Activated CD4-positive, alpha-beta T cell treated with anti-CD3 and anti-CD28 coated beads, Interleukin-2, Interleukin-4, amounts not matched to agents 100 ng/mL and 50 ng/mL, durations not matched to agents 16 hours and 8 hours (primary cell): ENCODE measurements at places on chromosomes 3 and 15.

DNA sequence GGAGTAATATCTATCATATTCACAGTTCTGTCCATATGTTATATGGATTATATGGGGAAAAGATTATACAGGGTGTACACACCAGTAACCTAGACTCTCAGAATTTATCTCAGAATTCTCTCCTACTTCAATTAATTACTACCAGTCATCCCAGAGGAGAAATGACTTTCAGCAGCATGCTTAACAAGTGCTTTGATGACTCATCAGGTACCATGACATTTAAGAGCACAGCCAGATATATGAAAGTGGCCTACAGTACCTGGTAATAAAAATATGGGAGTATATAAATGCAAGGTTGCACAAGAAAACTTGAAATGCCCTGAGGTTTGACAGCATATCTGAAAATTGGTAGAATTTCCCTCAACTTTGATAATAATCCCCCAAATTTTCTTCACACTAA is 1273.0 kb downstream of the OTOL1 start:
- DNase-seq, result no peak

- DNase-seq, result no peak
Observed at GRCh38 chr3:5616873-5617272, 429.4 kb downstream of the EDEM1 start.

- no peak for DNase-seq
Observed at GRCh38 chr3:18369551-18370185, 55.5 kb downstream of the SATB1 start.

GRCh38 chr15:88949734-88950400 is 36.7 kb upstream of the MFGE8 start:
- DNase-seq, result no peak

GRCh38 chr3:109356442-109357155 is 19.3 kb upstream of the DPPA4 start:
- DNase-seq, result no peak

GRCh38 chr15:51162865-51163762 is 68.4 kb upstream of the TNFAIP8L3 start:
- peak; percentile 75 for DNase-seq

GRCh38 chr3:182420741-182421140 is 372.6 kb upstream of the ATP11B start:
- DNase-seq, result no peak

DNA sequence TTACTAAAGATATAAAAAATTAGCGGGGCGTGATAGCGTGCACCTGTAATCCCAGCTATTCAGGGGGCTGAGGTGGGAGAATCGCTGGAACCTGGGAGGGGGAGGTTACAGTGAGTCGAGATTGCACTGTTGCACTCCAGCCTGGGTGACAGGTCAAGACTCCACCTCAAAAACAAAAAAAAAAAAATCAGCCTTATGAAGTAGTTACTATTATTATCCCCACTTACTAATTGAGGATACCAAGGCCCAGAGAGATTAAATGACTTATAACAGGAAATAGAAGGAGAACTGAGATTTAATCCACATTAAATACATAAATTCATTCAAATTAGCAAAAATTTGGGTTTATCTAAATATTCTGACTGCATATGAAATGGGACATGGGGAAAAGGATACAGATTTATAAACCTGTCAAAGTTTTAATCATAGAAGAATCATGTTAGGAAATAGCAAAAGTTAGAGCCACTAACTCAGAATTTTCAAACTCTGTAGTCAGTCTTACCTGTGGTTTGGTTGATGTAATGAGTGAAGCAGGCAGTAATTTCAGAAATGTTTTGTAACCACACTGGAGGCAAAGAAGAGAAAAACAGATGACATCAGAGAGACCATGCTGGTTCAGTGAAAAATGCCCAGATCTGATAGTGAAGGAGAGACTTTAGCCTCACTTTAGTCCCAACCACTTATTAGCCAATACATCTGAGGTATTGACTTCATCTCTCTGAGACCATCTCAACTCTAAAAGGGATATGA is 25.0 kb upstream of the ACAP2 start:
- DNase-seq, result peak; percentile 62

DNA sequence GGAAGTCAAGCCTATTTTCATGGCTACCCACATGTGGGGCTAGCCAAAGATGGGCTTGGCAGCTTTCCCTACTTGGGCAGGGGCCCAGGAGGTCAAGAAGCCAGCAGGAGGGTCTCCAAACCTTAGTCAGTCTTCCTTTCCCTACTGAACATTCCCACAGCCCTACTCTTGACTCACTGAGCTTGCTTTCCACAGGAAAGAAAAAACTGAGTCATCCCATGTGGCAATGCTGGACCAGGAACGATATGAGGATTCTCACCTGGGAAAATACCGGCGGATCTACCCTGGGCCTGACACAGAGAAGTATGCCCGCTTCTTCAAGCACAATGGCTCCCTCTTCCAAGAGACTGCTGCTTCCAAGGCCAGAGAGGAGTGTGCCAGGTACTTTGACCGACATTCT is 3.7 kb upstream of the NGRN start:
- DNase-seq, result no peak

DNA sequence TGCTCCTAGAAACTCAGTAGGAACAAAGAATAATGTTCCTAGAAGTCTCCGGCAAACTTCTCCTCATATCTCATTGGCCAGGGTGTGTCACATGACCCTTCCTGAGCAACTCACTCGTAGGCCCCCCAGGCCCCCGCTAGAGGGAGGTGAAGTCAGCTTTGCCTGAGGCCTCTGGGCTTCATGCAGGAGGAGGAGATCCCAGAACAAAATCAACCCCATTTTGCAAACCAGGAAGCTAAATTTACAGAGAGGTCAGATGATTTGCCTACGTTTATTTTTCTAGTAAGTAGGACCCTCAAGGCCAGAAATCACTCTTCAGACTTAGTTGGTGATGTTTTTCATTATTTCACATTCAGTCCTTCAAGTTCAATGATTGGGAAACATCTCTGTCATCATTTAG is 99.1 kb downstream of the SSR3 start:
- no peak for DNase-seq
